ENCODE measurements at places on chromosomes 3 and 15.
A peak's percentile ranks its signal among the peaks of the same experiment; 100 is the strongest.

DNA sequence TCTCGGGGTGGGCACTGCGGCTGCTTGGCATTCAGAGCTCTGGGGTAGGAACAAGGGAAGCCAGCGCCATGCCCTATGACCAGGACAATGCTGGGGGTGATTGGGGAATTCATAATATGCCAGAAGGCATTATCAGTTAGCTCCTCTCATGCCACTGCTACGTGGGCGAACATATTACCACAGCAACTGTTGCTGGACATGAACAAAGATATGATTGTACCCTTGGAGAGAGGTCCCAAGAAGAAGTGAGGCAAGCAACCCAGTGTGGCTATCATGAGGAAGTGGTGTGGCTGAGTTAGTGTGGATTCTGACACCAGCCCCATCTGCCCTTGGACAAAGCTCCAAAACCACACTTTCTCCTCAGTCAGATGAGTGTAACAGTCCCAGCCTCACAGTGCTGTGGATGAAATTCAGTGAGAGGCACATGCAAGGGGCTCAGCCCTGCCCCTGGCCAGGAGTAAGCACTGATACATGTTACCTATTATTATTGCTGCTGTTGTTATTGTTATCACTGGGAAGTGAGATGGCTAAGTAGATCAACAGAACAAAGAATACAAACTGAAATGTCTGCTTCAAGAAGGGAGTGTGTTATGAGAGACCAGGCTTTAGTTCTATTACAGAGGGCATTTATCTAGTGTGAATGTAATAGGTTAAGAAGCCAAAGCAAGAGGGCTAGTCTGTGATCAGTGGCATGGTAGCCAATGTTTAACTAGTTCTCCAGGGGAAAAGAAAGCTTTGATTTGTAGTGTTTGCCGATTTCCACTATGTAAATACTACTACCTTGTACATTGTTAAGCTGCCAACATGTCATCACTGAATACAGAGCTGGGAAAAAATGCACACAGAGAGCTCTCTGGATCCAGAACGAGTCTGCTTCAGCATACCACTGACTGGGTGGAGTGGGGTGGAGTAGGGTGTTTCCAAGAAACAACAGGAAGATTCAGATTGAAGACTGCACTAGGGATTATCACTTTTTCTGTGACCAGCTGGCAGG, 222.3 kb upstream of the EIF1B start:
- DNase-seq: no peak

DNA sequence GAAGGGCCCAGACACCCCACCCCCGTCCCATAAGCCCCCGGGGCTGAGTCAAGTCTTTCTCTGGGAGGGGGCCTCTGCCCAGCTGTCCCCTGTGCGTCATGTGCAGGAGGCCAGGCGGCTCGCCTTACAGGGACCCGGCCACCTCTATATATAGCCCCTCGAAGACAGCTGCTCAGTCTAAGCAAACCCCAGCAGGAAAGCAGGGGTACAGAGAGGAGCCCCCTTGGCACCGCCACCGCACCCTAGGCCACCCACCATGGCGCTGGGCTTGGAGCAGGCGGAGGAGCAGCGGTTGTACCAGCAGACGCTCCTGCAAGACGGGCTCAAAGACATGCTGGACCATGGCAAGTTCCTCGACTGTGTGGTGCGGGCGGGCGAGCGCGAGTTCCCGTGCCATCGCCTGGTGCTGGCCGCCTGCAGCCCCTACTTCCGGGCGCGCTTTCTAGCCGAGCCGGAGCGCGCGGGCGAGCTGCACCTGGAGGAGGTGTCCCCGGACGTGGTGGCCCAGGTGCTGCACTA, at the start of gene KLHL40:
KLHL40 (plus strand) TSS at position 175 of the 519 bp plus-strand sequence; CDS start at position 257, 82 bp downstream.
- DNase-seq: no peak

GRCh38 chr3:99962703-99963102, 145.0 kb downstream of the CMSS1 start:
- DNase-seq: no peak

GRCh38 chr3:27666272-27666671, 55.9 kb downstream of the EOMES start:
- DNase-seq: no peak

GRCh38 chr15:71278989-71279756, 163.9 kb downstream of the THSD4 start:
- no peak for DNase-seq

DNA sequence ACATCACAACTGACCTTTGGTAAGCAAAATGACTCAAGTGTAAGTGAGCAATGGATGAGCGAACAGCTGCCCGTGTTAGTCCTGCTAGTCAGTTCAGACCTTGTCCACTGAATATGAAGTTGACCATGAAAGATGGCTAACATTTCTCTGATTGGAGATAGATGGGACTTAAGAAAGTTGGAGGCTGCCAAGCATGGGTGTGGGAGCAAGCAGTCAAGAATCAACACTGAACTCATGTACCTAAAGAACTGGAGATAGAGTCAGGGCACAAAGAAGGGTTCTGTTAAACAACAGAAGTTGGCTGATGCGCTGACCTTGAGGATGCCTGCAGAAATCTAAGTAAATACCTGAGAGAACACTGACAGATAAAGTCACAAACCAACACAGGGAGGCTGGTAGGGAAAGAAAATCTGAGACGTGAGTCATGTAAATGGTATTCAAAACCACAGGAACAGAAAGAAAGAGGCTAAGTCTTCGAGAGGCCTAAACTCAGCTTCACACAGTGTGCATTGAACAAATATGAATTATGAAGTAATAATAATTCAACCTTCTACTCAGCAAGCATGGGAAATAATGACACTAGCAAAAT, 30.7 kb upstream of the ANPEP start:
- DNase-seq: no peak

- no peak for DNase-seq
Observed at GRCh38 chr3:46495901-46496456, 1.8 kb upstream of the RTP3 start.

DNA sequence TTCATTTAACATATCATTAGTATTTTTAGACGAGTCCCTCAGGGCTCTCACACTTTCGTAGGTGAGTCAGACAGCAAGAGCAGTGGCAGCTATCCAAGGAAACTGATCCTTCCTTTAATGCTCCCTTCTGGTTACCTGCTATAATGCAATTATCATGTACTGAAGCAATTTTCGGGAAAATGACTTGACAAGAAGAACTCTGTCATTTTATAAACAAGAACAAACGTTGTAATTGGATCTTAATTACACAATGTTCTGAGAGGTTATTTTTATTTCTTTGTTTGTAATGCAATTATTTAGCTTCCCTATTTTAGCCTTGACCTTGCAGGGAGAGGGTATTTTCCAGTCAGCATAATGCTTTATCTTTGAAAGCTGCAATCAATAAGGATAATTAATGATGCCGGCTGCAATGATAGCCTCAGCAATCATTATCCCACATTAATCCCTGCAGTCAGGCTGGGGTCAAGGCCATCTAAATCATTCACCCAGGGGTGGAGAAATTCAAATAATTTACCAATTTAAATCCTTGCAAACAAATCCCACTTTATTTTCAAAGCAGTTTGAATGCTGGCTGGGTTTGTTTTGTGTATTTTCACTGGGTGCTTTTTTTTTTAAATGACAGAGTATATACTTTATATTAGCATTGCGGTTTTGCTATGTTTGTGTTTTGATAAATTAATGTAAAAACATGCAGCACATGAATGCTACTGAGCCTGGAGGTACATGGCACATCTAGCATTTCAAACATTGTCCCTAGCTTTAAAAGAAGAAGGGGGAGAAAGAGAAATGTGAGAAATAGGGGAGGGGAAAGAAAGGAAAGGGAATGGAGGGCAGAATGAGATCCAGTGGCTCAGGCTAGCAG, 249.9 kb downstream of the SHOX2 start:
- no peak for DNase-seq

DNA sequence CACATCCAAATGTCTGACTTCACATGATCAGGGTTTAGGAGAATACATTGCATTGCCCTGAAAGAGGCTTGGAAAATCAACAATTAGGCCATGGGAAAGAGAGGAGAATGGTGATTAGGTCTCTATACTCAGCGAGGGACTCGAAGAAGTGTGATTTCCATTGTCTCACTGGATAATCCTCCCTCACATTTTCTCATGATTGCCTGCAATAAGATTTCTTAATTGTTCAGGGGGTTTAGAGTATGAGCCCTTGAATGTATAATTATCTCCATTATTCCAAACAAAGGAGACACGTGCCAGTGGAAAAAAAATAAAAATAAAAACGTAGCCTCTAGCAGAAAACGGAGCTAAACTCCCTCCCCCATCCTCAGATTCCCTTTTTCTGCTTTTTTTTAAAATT, 173.2 kb downstream of the TPRG1 start:
- no peak for DNase-seq

DNA sequence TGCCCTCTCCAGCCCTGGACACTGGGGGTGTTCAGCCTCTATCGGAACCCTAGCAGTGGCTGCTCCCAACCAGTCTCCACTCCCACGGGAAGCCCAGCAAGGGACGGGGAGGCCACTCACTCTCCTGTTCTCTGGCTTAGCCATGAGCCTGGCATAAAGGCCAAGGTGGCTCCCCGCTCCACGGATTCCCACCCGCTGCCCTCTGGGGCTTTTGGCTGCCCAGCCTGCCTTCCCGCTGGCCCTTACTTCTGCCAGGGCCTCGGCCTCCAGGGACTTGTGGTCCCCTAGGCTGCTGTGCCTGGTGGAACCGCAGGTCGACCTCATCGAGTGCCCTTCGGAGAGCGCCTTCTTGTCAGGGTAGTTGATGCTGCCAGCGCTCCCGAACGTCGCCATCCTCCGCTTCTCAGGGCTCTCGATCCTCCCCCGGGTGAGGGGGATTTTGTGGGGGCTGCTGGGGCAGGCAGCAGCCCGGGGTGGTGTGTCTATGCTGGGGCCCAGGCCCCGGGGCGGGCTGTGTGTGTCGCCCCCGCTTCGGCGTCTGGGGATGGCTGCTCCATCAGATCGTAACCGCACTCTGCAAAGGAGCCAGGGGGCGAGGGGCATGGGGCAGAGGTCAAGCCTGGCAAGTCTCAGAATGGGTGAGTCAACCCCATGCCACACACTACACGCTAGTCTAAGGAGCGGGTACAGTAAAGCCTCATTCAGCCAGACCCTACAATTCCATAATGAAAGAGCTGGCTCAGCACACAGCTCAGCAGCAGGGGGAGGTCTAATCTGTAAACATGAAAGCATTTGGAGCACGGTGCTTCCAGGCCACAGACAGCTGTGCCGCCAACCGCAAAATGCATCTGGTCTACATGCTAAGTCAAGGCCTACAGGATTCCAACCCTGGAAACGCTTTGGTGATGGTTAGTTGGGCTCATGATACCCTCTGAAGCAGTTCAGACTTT, 27.3 kb upstream of the RAD18 start:
- no peak for DNase-seq

DNA sequence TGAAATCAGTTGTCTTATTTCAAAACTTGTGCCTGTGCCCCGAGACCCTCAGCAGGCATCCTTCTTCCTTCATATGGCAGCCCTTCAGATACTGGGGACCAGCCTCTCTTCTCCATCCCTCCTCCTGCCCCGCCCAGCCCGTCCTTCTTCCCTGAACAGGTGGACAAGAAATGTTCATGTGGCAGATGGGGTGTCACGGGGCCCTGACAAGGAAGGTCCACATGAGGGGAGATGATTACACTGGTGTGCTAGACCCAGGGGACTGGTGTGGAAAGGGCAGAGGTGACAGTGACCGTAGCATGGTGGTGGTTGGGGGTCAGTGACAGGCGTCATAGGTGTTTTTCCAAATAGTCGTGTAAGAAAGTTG, 150.9 kb downstream of the CHDH start:
- no peak for DNase-seq

DNA sequence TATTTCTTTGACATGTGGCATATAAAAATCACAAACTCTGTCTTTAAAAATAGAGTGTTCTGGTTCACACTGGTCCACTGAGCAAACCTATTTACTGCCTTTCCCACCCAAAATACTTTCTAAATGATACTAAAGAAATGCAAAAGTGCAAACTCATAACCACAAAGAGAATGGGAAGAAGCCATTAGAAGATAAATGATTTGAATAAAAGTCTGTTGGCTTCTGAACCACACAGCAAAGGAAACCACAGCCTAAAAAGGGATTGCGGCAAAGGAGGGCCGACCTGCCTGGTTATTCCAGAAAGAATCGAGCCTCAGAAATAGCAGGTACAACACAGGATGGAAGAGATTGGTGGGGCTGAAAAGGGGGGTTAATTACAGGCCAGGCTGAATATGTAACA, 599.5 kb downstream of the FHIT start:
- no peak for DNase-seq

DNA sequence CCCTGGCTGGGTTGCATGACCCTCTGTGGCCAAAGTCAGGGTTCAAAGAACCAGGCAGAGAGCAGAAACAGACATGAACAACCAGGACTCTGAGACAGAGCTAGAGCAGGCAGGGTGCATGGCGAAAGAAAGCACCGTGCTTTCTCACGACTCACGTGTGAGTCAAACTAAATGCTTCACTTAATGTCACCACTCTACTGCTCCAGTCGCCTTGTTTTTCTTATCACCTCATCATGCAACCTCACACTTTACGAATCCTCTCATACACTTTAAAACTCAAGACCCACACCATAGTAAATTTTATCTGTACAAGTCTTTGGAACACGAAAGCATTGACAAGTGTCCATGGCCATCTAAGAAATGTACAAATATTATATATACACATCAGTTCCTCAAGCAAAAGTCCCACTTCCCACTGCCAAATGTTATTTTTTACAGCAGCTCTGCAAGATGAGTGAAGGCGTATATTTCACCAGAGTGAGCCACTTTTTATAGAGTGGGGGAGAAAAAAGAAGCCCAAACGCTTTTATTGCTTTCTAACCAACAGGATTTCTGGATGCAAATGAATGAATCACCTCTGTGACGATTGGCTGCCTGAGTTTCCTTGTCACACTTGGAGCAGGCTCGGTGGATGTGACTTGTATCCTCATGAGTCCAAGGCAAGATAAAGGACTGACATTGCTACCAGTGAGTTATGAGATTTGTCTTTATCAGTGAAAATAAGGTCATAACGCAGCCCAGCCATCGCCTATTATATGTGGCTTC, 16.0 kb upstream of the MEGF11 start:
- DNase-seq: peak; percentile 11

- no peak for DNase-seq
Observed at GRCh38 chr3:134366928-134367811, 7.1 kb downstream of the AMOTL2 start.

GRCh38 chr3:167895684-167896083, 160.2 kb downstream of the SERPINI1 start:
- no peak for DNase-seq

DNA sequence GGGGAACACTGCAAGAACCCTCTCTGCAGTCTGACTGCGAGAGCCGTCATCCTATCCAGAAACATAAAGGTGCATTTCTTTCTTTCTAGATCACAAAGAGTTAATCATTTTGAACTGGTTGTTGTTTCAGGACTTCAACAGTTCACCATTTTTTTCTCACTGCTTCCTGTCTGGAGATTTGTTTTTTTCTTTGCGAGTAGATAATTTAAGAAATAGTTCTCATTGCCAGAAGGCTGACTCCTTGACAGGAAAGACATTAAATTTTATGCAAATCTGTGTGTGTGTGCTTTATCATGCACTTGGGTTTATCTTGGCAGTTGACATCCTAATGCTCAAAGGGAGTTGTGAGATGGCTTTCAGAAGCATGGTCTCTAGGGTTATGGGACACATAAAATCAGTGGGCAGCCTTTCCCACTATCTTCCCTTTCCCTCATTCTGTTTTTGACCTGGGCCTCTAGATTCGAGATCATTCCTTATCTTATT, 123.5 kb upstream of the TBL1XR1 start:
- DNase-seq: no peak
